ENCODE measurements at places on chromosomes 5 and 9.

DNA sequence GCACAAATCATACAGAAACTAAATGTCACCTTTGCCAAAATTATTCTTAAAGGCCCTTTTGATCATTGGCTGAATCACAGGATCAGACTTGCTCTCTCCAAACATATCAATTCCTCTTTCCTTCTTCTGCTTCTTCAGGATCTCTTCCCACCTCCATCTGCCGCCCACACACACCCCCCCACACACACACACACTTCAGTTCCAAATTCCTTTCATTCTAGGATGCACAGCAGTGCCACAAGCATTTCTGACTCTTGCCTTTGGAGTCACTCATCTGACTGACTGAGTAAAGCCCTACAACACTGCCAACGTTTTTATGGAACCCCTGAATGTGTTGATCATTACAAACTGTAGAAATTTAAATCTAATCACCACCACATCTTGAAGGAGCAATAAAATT lies 22.9 kb downstream of the DNAH5 start:
- ATAC-seq: no peak

DNA sequence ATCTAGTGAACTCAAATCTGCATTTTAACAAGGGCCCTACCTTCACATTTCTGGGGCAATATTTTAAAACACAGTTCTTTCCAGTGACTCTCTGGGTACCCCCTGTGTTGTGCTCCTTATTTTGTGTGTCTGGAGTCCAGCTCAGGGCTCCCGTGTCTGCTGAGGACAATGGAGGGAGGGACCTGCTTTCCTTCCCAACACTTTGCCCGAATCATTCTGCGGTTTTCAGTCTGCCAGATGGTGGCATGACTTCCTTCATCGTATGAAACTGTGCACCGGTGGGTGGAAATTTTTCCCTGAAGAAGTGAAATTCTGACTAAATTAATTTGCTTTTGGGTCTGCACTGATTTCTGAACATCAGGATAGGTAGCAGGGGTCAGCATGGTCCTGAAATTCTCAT lies 153.6 kb upstream of the CD180 start:
- ATAC-seq: no peak

GRCh38 chr9:4382722-4383317 lies 83.0 kb upstream of the GLIS3 start:
- ATAC-seq: no peak

DNA sequence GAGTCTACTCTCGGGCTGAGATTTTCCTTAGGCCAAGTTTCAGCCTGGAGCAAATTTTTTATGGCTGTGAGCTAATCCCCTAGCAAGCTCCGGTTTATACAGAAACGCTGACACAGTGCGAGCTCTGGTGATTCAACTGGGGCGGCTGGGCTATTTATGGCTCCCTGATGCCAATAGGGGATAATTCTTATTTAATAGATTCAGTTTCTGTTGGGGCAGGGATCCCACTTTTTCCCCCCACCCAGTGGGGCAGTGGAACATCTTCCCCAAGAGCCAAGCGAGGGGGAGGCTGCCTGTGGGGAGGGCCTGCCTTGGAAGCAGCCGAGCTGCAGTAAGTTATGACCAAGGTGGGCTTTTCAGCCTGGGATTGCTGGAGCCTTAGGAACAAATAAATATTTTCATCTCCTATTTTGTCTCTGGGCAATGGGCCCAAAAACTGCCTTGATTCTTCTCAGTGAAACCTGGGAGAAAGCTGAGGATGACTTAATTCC lies 129.1 kb downstream of the MACROH2A1 start:
- ATAC-seq: peak; percentile 68

DNA sequence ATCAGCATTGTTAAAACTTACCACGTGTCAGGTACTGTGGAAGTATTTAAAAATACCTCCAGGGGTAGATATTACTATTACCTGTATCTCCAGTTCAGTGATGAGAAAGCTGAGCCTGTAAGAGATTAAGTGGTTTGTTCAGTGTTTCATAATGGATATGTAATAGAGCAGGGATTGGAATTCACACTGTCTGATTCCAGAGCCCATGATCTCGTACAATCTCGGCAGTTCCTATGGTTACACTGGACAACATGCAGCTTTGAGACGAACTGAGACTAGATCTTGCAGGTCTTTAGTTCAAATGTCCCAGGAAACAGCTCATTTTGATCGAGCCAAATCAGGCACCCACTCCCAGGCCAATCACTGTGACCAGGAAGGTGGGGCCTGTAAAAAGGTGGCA lies 8.8 kb upstream of the RASGRF2 start:
- no peak for ATAC-seq

DNA sequence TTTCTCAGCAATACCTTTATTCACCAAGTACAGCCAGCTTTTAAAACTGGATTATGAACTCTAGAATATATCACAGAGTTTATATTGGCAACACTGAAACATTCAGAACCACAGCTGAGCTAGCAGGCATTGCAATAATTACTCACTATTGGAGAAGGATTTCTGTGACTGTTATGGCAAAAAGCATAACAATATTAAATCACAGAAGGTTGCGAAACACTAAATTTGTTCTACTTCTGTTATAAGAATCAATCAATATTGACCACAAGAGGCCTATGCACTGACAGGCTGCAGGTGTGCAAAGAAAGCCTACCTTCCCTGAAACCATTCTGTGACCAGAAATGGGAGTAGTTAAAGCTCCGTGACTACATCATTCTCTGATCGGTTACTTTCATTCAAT lies 59.2 kb downstream of the AP3B1 start:
- no peak for ATAC-seq
